ENCODE measurements at places on chromosomes 13 and 19.
A peak's percentile ranks its signal among the peaks of the same experiment; 100 is the strongest.

DNA sequence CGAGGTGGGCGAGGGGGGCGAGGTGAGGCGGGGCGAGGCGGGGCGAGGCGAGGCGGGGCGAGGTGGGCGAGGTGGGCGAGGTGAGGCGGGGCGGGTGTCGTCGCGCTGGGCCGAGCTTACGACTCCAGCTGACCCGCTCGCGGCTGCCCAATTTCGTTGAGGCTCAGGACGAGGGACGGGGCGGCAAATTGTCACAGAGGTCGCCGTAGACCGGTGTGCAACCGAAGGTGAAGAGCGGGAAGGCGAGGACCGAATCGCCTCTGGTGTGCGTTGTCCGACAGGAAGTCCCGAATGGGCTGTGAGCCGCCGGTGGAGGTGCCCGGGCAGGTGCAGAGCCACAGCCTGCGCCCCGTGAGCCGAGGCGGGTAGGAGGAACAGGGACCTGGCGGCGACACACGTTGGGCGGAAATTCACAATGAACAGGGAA, at the start of gene LACC1:
LACC1 (plus strand) TSS at position 150 of the 427 bp plus-strand sequence. CDS start 1,082 bp downstream, outside the sequence.
- peak; percentile 57 for DNase-seq

GRCh38 chr19:48154003-48154402, 16.1 kb downstream of the LIG1 start:
- no peak for DNase-seq

DNA sequence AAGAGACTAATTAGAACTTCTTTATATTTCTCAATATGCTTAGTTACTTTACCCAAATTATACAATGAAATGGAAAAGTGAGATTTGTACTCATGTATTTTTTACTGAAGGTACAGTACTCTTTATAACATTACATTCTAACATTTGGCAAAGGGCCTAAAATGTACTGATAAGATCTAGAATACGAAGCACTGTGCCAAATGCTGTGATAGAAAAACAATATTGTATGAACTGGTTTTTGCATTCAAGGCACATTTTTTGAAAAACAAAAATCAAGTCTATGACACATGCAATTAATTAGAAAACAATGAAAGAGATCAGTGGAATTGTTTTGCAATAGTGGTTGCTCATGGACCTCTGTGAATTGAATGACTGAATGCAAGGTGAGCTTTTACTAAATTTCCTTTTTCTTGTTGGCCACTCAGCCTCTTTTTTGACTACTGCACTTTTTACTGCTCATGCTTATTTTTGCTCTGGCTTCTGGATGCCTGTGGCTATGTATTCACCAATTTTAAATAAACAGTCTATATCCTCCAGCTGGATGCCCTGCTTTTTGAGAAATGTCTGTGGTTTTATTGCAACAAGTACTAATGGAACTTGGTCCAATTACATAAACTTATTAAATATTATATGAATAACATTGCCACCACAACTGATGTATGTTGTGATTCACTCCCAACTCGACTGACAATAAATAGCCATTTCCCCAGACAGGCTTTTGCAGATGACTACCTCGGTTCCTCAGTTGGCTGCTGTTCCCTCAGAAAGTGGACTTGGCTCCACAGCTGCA, 41.4 kb upstream of the OBI1 start:
- no peak for DNase-seq

GRCh38 chr13:98494769-98495168, 82.1 kb downstream of the STK24 start:
- DNase-seq, result no peak

GRCh38 chr19:46520616-46521015, 24.9 kb upstream of the PNMA8B start:
- DNase-seq, result no peak

- no peak for DNase-seq
Observed at GRCh38 chr13:27321468-27322431, 51.1 kb downstream of the RASL11A start.

DNA sequence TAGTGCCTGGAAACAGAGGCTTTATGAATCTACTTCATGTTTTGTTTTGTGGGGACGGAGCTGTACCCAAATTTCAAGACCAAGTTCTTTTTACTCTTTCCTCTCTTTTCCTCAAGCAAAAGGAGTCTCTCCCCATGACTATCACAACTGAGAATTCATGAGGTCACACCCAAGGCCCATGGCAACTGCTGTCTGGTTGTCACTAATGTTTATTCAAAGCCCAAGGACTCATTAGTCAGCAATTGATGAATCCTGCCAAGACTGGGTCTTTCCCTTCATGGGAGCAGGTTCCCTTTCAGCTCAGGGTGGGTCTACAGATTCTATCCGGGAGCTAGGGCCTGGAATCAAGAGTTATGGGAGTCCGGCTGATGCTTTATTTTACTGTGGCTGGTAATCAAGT, 441.5 kb upstream of the PCDH20 start:
- no peak for DNase-seq

DNA sequence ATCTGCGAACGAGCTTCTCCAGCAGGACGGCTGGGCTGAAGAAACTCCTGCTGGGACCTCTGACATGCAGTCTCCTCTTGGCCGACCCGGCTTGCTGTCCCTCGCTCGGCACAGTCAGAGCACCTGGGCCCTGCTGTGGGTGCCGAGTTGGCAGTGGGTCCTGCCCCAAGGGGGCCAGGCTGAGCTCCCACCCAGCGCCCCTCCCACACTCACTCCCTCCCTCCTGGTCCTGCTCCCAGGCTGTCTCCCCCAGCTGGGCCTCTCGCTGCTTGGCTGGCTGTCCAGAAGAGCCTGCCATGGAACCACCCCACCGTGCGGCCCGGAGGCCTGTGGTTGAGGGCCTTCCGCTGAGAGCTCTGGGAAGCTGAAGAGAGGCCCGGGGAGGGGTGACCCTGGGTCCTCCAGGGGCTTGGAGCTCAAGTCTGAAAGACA, 6.0 kb downstream of the AKT2 start:
- DNase-seq, result no peak

GRCh38 chr13:103878891-103879605, 812.8 kb upstream of the SLC10A2 start:
- DNase-seq, result no peak

- no peak for DNase-seq
Observed at GRCh38 chr19:38062959-38063761, 156.2 kb downstream of the SIPA1L3 start.

DNA sequence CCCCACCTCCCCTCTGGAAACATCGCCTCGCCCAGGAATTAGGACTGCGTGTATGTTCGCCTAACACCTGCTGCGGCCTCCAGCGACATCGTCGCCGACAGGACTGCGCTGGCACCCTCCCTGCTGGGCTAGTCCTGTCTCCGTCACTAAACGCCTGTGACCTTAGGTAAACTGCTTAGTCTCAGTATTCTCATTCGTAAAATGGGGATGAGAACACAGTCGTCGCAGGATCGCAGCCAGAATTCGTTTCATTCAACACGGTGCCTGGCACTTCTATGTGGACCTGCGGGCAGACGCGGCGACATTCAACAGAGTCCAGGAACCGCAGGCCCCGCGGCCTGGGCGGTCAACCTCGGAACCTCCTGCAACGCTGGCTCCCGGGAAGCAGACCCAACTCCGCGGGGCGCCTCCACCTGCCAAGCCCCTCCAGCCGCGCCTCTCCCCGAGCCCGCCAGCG, 485 bp downstream of the CRYL1 start:
- peak; percentile 40 for DNase-seq

DNA sequence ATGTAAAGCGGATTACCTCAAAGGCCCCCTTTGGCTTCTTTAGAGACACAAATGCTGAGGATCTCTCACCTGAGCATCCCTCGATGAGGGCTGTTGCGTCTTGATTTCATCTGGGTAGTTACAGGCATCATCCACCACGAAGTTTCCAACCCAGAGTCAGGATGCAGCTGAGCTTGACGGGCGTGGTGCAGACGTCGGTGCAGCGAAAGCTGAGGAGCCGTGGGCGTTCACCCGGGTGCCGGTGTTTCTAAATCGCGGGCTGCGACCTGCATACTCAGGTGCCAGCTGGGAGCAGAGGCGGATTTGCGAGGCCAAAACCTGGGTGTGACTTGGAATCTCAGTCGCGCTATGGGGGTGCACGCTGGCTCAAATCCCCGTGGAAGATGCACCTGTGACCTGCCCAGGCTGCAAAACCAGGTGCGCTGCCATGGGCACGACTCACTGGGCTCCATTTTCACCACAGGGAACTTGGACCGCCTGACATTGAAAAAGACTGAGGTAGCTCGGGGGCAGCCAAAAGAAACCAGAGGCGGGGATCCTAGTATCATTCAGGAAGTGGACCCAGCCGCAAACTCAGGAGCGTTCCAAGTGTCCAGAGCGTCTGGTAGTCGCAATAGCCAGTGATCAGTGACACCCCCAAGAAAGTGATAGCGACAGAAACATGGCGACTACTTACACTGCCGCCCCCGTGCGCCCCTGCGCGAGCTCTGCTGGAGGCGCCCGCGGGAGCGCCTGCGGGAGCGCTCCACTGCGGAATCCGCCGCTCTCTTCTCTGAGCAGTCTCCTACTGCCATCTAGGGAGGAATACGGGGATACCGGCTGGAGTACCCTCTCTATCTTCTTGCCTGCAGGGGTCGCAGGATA, 36.4 kb upstream of the IGFL4 start:
- DNase-seq, result peak; percentile 48

DNA sequence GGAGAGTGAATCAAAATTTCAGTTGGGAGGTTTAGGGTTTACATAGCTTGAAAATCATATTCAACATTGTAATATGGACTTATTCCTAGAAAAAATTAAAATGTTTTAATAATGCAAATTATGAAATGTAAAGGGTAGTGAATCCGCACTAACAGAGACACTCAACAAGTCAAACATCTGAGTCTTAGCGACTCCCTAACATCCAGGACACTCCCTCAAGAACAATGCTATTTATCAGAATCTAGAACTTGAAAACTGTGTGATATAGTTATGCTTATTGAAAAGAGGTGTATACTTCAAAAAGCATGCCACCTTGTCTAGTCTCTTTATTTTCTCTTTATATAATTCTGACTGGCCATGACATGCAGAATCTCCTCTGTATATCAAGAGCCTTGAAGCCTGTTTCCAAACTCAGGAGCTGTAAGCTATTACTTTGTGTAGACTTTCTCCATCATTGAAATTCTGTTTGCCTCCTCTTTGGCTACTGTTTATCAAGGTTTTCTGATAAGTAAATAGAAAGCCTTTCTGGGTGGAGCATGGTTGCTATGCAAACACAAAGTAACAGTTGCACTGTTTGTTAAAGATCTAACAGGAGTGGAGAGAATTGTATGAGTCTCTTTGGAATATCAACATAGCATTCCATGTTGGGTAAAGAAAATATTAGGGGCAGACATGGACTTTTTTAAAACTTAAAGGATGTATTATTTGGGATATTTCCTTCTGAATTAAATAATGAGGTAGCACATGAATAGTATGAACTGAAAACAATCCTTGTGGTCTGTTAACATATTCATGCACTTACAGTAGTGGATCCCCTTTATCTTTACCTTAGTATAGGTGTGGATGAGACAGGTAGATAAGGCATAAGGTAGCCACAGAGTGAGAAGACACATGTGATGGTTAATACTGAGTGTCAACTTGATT, 56.4 kb upstream of the MBNL2 start:
- no peak for DNase-seq
